ENCODE measurements at places on chromosomes 1 and 21. TPM values are rescaled to one million over a fixed set of nuclear protein-coding genes. Genes with fewer than 3 reads are reported as not detected.

DNA sequence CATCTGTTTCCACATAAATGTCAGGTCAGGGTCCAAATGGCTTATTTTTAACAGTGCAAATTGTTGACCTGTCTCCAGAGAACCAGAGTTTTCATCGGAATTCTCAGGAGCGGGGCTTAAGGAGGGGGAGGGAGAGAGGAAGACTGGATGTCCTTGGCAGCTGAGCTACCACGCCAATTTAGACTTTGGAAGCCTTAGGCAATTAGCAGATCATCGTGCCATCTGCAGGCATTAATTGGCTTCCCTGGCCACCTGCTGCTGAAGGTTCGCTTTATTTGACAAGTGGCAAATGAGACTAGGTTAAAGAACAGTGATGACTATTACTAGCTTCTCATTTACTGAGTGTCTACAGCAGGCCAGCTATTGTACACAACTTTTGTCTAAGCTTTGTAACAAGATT is 43.7 kb downstream of the HLX start:
- H3K4me1 ChIP-seq = peaks cover 6% of the 10 kb centered on the region
- H3K36me3 ChIP-seq = no peaks in the 10 kb centered on the region
- no peak overlapping the region for H3K27ac ChIP-seq
- H3K4me3 ChIP-seq = no peak overlapping the region

GRCh38 chr1:117657031-117657430 is 51.2 kb downstream of the TENT5C start:
- no peaks in the 10 kb centered on the region for H3K4me1 ChIP-seq
- no peak for DNase-seq
- H3K27me3 ChIP-seq = no peaks in the 10 kb centered on the region
- H3K4me3 ChIP-seq = no peak overlapping the region
- H3K27ac ChIP-seq = no peak overlapping the region
- no peaks in the 10 kb centered on the region for H3K36me3 ChIP-seq

The UBE2U gene
- total RNA-seq = not detected

The PLEKHA6 gene
- total RNA-seq = 5.6 TPM

The GPR25 gene
- total RNA-seq = not detected

The TRIM67 gene
- not detected for total RNA-seq

- no peaks in the 10 kb centered on the region for H3K4me1 ChIP-seq
- no peak for DNase-seq
- no peaks in the 10 kb centered on the region for H3K27me3 ChIP-seq
- H3K27ac ChIP-seq = no peak overlapping the region
- H3K4me3 ChIP-seq = no peak overlapping the region
These were observed 1.0 kb upstream of the CELA2A start for GRCh38 chr1:15455522-15455921.

DNA sequence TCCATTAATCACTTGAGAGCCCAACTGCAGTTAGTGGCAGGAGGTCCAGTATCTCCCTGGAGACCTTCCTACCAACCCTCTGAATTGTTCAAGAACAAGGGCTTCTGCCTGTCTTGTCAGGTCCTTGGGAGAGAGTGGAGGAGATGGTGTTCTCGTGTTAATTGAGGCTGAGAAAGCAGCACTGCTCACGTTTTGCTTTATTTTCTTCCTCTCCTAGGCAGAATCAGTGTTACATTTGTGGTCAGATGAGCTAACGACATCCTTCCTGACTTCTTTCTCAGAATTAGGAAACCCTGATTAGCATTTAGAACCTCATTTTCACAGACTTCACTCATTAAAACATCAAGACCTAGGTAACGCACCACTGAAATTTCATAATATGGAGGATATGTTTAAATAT is 26.4 kb upstream of the LRIG2 start:
- H3K27ac ChIP-seq = no peak overlapping the region
- H3K4me1 ChIP-seq = peaks cover 14% of the 10 kb centered on the region
- no peak for DNase-seq
- H3K27me3 ChIP-seq = no peaks in the 10 kb centered on the region
- no peak overlapping the region for H3K4me3 ChIP-seq

The PRXL2B gene
- 13.2 TPM for total RNA-seq

DNA sequence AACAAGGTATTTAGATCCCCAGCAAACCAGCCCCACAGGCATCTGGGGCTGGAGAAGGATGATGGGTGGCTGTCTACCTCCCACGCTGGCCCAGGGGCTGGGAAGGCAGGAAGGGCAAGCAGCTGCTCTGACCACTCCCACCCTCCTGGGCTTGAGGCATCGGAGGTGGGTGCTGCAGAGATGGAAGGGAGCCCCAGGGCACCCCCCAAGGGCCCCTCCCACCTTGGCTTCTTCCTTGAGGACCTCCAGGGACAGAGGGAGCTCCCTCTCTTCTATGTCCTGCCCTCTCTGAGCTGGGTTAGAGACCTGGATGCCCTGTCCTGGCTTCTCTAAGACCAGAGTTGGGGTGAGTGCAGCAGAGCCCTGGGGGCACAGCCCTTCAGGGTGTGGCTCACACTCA is 3.1 kb downstream of the CD52 start:
- H3K4me1 ChIP-seq = no peaks in the 10 kb centered on the region
- H3K4me3 ChIP-seq = no peak overlapping the region
- H3K27me3 ChIP-seq = no peaks in the 10 kb centered on the region
- no peak for DNase-seq
- H3K36me3 ChIP-seq = no peaks in the 10 kb centered on the region

The WNT4 gene
- 0.28 TPM for total RNA-seq

DNA sequence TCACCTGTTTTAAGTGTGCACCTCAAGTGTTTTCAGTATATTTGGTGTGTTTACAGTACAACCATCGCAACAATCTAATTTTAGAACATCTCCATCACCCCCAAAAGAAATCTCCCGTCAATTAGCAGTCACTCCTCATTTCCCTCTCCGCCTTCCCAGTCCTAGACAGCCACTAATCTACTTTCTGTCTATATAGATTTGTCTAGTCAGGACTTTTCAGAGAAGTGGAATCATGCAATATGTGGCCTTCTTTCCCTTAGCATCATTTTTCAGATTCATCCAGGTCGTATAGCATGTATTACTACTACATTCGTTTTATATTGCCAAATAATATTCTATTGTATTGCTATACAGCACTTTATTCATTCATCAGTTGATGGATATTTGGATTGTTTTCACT is 1.7 kb upstream of the SHE start:
- no peaks in the 10 kb centered on the region for H3K36me3 ChIP-seq
- no peak overlapping the region for H3K4me3 ChIP-seq
- H3K27me3 ChIP-seq = peaks cover 70% of the 10 kb centered on the region
- DNase-seq = no peak
- peaks cover 21% of the 10 kb centered on the region for H3K4me1 ChIP-seq

DNA sequence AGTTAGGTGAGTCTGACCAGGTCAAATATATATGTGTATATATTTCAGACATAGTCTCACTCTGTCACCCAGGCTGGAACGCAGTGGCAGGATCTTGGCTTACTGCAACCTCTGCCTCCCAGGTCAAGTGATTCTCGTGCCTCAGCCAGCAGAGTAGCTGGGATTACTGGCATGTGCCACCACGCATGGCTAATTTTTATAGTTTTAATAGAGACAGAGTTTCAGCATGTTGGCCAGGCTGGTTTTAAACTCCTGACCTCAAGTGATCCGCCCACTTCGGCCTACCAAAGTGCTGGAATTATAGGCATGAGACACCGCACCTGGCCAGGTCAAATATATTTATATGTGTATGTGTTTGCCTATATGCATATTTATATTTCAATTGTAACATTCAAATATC is 581.5 kb upstream of the B3GALT2 start:
- no peaks in the 10 kb centered on the region for H3K27me3 ChIP-seq
- no peak overlapping the region for H3K4me3 ChIP-seq
- no peak for DNase-seq
- H3K36me3 ChIP-seq = no peaks in the 10 kb centered on the region
- no peak overlapping the region for H3K27ac ChIP-seq
- H3K4me1 ChIP-seq = no peaks in the 10 kb centered on the region

- no peak overlapping the region for H3K27ac ChIP-seq
- DNase-seq = no peak
- H3K4me1 ChIP-seq = no peaks in the 10 kb centered on the region
- no peaks in the 10 kb centered on the region for H3K27me3 ChIP-seq
- no peak overlapping the region for H3K4me3 ChIP-seq
These were observed 158.5 kb downstream of the PCBP3 start for GRCh38 chr21:45801989-45802388.

The ADCY10 gene
- total RNA-seq = 0.14 TPM

- H3K36me3 ChIP-seq = no peaks in the 10 kb centered on the region
- no peaks in the 10 kb centered on the region for H3K27me3 ChIP-seq
- H3K4me3 ChIP-seq = no peak overlapping the region
- no peak overlapping the region for H3K27ac ChIP-seq
These were observed 40.7 kb downstream of the MAP3K21 start for GRCh38 chr1:233368106-233368788.

The IGSF3 gene
- total RNA-seq = 7.2 TPM

The TDRD5 gene
- not detected for total RNA-seq

- H3K27ac ChIP-seq = no peak overlapping the region
- H3K4me1 ChIP-seq = no peaks in the 10 kb centered on the region
- H3K27me3 ChIP-seq = no peaks in the 10 kb centered on the region
- no peaks in the 10 kb centered on the region for H3K36me3 ChIP-seq
- peak overlapping the region; percentile 3 for H3K4me3 ChIP-seq
These were observed 28.0 kb upstream of the GLIS1 start for GRCh38 chr1:53766831-53767405.

All from sigmoid colon (tissue), 7 donors.